ENCODE measurements at places on chromosomes 1 and 21. TPM values are rescaled to one million over a fixed set of nuclear protein-coding genes. Genes with fewer than 3 reads are reported as not detected.

DNA sequence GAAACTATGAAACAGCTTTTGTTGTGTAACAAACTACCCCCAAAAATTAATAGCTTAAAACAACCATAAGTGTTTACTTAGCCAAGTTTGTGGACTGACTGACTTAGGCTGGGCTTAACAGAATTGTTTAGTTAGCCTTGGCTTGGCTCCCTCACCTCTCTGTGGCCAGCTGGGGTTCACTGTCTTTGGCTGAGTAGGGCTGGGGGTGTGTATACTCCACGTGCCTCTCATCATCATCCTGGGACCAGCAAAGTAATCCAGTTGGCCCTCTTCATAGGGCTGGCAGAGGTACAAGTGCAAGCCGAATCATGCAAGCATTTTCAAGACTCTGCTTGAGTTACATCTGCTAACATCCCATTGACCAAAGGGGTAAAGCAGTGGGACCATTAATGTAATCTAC is 252.3 kb downstream of the BRINP2 start:
- H3K27ac ChIP-seq = no peak overlapping the region
- no peaks in the 10 kb centered on the region for H3K27me3 ChIP-seq
- no peaks in the 10 kb centered on the region for H3K4me1 ChIP-seq
- H3K4me3 ChIP-seq = no peak overlapping the region
- DNase-seq = no peak
- H3K36me3 ChIP-seq = no peaks in the 10 kb centered on the region

DNA sequence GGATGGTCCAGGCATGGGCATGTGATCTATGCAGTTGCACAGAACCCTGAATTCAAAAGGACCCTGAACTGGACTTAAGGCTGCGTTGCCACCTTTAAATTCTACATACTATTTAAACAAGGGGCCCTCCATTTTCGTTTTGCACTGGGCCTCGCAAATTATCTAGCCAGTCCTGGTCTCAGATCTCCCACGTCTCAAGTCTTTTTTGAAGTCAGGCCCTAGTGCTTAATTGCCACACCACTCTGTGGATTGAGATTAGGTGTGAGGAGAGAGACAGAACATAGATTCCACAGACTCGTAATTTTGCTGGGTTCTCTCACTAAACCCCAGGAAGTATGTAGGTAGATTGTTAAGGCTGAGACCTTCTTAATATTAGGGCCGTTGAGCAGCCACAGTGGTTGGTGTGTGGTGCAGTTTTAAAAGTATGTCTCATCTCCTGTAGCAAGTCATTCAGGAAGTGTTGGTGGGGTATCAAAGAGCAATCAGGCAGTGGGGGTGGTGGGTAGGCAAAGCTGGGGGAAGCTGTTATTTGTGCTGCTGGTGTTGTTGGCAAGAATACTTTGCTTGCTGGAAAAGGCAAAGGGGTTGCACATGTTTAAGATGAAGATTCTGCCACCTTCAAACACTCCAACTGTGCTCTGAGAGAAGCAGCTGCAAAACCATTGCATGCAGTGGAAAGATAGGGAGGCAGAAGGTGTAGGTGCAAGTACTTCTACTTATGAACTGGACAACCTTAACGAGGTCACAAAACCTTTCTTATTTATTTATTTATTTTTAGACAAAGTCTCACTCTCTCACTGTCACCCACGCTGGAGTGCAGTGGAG is 11.2 kb downstream of the CD84 start:
- peaks cover 11% of the 10 kb centered on the region for H3K36me3 ChIP-seq
- peak overlapping the region; percentile 85 for H3K4me3 ChIP-seq
- peak overlapping the region; percentile 62 for H3K27ac ChIP-seq
- H3K27me3 ChIP-seq = no peaks in the 10 kb centered on the region

GRCh38 chr1:39046613-39047210 is 20.6 kb downstream of the NDUFS5 start:
- H3K4me3 ChIP-seq = no peak overlapping the region
- H3K27me3 ChIP-seq = no peaks in the 10 kb centered on the region
- DNase-seq = no peak

Gene NCMAP
- total RNA-seq = 0.76 TPM

Gene TTC22
- total RNA-seq = 13.3 TPM
